ENCODE measurements at places on chromosomes 4 and X. TPM values are rescaled to one million over a fixed set of nuclear protein-coding genes. Genes with fewer than 3 reads are reported as not detected.

Gene MSL3
- 29.7 TPM for total RNA-seq

Gene BST1
- 1.00 TPM for total RNA-seq

Gene PDZD11
- total RNA-seq, result 37.5 TPM

Gene ZNF732
- total RNA-seq, result not detected

Gene ADAMTS3
- 5.5 TPM for total RNA-seq

Gene ALB
- not detected for total RNA-seq

Gene GLRA3
- total RNA-seq, result 0.28 TPM

Gene TBC1D19
- 3.8 TPM for total RNA-seq

Gene MAGEB2
- total RNA-seq, result 0.35 TPM

Gene FANCB
- 12.2 TPM for total RNA-seq

Gene UGT2B10
- total RNA-seq, result not detected

Gene AKAP14
- total RNA-seq, result not detected

Gene SOWAHB
- 0.41 TPM for total RNA-seq

All from H7 (cell line).